Frontal cortex (tissue), 4 donors: ENCODE measurements at places on chromosomes 2 and 18.

- DNase-seq = no peak
Observed at GRCh38 chr2:28449126-28449487, 46.8 kb upstream of the PLB1 start.

- no peak for DNase-seq
Observed at GRCh38 chr18:40531051-40531450, 1424.0 kb upstream of the PIK3C3 start.

- no peak for DNase-seq
Observed at GRCh38 chr18:2923464-2923863, 76.7 kb downstream of the EMILIN2 start.

DNA sequence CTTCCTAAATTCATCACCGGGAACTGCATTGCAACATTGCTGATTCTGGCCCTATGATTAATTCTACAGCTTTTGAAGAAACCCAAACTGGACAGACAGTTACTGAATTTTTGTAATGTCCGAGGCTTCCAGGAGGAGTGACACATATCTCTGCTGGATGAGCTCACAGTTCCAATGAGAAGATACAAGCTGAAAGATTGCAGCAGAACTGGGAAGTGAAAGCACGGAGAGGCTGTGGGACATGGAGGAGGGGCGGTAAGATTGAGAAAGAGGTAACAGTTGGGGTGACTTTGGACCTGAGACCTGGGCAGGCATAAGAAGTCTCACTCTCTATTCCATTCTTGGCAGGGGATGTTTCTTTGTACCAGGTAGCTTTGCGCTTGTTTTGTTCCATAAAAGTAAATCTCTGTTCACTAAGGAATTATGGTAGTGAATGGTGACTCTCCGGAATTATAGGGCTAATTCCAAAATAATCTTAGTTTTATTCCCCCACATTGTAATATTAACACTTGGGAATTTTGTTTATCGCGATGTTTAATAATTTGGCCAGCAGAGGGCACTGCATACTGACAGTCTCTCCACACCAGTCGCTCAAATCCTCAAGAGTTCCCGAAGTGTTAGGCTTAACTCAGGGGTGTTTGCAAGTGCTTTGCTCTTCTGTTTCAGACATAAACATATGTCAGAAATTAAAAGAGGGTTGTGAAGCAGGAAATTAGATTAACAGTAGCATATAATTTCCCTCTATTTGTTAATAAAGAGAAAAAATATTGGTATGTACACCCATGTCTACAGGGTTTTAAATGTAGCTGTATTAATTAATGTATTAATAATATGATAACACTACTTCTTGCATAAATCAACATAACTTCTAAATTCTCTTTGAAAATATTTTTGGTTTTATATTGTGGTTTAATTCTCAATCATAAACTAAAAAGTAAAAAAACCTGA lies 201.4 kb downstream of the SOCS6 start:
- DNase-seq = peak; percentile 30

DNA sequence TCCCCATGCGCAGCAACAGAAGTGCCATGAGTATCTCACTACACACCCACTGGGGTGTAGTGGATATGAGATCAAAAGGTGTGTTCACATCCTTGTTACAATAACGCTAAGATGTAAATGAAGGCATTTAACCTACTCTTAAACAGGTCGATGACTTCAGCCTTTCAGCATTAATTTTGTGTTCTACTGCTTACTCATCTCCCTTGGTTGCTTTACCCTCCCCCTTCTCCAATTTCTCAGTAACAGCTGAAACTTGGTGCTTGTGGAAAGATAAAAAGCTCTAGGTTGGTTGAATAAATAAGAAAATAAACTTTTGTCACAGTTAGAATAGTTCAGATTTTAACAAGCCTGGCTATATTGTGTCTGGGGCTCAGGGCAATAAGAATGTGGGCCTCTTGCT lies 147.5 kb upstream of the SESTD1 start:
- DNase-seq = no peak

GRCh38 chr2:230485801-230486341 lies 69.9 kb downstream of the SP100 start:
- DNase-seq = no peak

DNA sequence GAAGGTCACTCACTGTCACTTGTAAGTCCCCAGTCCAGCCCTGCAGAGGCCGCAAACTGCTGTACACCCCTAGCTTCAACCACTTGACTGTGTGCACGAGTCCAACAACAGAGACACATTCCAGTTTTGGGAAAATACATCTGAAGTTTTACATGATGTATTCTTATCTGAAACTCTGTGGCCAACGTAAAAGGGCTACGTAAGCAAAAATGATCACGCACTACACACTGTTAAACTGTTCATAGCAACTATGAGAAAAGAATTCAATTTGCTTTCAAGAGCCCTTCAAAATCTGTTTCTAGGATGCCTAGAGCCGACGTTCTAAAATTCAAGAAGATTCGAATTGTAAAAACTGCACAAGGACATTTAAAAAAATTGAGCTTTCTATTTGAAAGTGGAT lies 26.0 kb downstream of the EDAR start:
- no peak for DNase-seq

- DNase-seq = no peak
Observed at GRCh38 chr2:200777275-200777674, 34.4 kb upstream of the BZW1 start.

DNA sequence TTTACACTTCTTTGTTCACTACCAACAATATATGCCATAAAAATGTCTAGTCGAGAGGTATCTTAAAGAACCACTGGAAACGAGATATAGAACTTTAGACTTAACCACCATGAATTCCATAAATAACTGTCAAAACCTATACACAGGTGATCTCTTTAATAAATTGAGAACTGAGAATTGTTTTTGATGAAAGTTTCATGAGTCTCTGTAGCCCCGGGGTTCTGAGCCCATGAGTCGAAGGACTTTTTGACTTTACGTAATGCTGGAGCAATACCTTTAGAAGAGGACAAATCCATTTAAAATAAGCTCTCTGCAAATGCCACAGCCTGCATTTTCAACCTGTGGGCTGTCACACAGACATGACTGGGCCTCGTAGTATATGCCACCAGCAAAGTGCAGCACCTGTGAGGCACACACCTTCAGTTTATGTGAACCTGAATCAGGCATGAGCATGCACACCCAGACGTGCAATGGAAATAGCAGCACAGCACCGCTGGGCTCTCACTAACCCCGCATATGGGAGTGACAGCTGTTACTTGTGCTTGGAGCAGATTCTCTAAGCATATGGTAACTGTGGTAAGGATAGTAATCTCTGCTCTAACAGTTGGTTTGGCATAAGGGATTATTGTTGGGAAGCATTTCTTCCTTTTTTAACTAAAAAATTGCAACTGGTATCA lies 383.2 kb downstream of the SOCS6 start:
- DNase-seq = peak; percentile 8

- no peak for DNase-seq
Observed at GRCh38 chr2:128280901-128281321, 37.8 kb downstream of the HS6ST1 start.

DNA sequence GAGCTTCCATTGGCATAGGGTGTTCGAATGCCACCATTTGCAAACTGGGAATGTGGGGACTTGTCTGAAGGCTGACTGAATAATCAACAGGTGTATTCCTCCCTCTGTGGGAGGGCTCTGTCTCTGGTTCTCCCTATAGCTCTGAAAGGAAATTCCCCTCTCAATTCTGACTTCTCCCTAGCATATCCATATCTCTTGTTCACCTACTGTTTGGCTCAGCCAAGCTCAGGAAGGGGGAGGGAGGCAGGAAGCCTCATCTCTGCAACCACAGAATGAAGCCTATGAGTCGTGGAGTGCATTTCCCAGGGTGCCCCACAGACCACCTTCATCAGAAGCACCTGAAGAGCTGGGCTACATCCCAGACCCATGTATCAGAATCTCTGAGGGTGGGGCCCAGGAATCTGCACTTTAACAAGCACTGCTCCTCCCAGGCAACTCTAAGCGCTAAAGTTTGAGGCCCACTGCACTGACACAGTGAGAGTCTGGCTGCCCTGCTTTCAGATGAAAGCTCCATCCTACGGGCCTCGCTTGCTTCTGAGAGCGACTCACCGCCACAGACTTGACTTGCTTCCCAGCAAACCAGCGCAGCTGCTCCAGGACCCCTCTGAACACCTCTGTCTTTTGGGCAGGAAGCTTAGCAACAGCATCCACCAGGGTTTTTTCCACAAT lies 32.0 kb downstream of the XDH start:
- no peak for DNase-seq

DNA sequence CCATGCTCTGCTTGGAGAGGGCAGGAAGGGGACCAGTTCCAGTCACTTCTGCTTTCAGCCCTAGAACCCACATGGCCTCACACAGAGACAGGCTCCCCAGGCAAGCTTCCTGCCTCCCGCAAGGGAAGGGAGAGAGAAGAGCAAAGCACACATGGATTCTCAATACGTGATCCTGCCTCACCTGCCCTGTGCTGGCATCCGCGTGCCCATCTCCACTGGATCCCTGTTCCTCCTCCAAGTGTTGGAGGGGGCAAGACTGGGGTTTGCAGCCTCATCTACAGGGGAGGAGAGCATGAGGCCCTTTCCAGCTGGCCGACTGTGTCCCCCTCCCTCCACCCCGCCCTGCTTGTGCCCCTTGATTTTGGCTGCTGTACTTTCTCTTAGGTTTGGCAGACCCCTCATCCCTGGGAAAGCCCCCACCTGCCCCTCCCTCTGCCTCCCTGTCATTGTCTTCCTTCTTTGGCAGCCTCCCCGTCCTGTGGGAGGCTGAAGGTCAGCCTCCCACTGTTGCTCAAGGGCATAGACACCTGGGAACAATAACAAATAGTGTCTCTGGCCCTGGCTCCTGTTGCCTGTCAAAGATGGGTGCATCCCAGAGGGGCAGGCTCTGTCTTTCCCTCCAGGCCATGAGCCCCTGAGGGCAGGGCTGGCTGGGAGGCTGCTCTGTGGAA lies 22.7 kb downstream of the KCNF1 start:
- no peak for DNase-seq

DNA sequence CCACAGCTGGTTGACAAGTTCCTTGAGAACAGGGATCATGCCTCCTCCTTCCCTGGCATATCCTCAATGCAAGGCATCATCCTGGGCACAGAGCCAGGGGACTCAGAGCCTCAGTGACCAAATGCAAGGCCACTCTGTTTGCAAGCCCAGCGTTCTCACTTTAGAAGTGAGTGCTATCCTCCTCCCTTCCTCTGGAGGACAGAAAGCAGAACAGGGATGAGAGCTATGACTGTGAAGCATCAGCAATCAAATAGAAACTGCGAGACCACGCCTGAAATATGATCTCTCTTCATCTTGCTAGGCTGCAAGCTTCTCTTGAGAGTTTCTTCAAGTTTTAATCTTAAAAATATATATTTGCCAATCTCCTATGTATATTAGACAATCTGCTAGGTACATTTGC lies 119.8 kb downstream of the LRATD1 start:
- DNase-seq = no peak

DNA sequence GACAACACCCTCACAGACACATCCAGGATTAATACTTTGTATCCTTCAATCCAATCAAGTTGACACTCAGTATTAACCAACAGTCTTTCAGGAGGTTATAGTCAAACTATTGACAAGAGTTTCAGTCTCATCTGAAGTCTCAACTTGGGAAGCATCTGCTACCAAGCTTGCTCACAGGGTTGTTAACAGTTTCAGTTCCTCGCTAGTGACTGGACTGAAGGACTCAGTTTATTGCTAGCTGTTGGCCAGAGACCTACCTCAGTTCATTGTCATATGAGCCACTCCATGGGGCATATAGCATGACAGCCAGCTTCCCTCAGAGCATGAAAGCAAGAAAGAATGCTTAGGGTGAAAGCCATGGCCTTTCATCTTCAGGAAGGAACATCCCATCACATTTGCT lies 228.6 kb downstream of the EPHA4 start:
- no peak for DNase-seq

DNA sequence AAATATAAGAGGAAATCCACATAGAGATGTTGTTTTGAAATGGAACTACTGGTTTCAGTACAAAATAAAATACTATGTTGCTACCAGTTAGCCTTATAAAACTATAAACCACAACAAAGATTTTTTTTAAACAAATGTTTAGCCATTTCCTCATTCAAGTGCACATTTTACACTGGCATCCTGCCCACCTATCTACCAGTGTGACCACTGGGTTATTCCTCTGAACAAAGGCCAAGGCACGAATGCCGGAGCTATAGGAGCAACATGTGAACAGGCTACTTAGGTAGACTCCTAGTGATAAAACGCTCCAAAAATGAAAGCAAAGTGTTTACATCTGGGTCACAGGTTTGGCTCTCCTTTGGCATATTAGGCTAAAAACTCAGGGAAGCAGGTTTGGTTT lies 31.8 kb upstream of the SULT1C4 start:
- no peak for DNase-seq

- no peak for DNase-seq
Observed at GRCh38 chr2:174247474-174248186, 702 bp downstream of the OLA1 start.

DNA sequence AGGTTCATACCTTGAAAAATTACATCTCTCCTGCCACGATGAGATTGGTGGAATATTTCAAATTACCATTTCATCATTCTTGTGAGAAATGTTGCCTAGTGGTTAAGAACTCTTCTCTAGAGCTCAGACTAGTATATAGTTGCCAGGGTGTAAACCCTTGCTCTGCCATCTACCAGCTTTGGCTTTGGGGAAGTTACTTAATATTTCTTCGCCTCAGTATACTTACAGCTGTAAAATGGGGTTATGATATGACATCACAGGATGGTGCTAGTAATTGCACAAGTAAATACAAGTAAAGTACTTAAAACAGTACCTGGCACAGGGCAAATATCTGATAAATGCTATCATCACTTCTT lies 1.5 kb downstream of the SPOPL start:
- DNase-seq = no peak

GRCh38 chr2:175152242-175152641 lies 15.8 kb downstream of the ATF2 start:
- DNase-seq = no peak

DNA sequence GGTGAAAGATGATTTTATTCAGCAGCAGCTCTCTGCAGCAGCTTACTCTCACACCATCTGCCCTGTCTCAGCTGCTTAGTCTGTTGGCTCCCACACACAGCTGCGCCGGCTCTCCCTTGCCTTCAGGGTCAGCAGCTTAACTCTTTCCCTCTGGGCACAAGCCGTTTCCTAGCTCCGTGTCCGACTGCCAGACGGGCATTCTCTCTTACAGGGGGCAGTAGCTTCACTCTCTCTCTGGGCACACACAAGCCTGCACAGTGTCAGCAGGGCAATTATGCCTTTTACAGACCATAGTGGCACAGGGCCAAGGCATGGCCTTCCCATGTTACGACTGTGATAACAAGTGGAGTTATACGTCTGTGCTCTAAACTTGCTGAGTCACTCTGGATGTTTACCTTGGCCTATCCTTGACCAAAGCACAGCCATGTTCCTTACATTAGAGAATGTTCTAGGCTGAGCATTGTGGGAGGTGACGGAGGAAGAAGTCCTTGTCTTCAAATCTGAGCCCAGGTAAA lies 31.7 kb downstream of the PCARE start:
- DNase-seq = no peak

DNA sequence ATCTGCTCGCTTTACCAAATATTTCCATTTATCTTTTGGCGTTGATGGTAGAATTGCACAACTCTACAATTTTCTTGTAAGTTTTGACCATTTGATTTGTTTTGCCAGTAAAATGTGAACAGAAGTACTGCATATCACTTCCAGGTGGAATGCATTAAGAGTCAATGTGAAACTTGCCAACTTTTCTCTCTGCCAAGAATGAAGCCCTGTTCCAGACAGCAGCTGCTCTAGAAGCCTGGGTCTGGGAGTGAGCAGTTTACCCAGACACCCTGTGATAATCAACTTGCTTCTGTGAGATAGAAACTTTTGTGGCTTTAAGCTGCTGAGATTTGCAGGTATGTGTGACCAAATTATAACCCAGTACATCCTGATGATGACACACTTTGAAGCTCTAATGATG lies 115.9 kb upstream of the SYT4 start:
- no peak for DNase-seq
